Activated T-cell treated with anti-CD3 and anti-CD28 coated beads for 1 hour (primary cell): ENCODE measurements at places on chromosomes 5 and 9.

DNA sequence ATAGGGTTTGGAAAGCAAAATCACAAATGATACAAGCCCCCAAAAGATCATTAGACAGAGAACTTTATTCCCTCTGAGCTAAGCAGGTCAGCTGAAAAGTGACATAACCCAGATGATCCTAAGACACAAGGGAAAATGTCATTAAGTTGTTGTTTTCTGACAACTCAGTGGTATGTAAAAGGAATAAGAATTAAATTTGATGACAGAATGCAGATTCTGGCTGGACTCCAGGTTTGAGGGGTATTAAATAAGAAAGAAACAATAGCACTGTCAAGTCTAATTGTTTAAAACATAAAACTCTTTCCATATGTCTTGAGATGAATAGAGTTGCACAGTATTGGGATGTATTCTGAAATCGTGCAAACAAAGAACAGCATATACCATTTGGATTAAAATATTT lies 429.9 kb downstream of the CAAP1 start:
- no peak for DNase-seq

- no peak for DNase-seq
Measured at GRCh38 chr5:156677963-156678362, 172.1 kb upstream of the PPP1R2B start.

GRCh38 chr5:124132843-124133242 lies 613.6 kb downstream of the ZNF608 start:
- no peak for DNase-seq

DNA sequence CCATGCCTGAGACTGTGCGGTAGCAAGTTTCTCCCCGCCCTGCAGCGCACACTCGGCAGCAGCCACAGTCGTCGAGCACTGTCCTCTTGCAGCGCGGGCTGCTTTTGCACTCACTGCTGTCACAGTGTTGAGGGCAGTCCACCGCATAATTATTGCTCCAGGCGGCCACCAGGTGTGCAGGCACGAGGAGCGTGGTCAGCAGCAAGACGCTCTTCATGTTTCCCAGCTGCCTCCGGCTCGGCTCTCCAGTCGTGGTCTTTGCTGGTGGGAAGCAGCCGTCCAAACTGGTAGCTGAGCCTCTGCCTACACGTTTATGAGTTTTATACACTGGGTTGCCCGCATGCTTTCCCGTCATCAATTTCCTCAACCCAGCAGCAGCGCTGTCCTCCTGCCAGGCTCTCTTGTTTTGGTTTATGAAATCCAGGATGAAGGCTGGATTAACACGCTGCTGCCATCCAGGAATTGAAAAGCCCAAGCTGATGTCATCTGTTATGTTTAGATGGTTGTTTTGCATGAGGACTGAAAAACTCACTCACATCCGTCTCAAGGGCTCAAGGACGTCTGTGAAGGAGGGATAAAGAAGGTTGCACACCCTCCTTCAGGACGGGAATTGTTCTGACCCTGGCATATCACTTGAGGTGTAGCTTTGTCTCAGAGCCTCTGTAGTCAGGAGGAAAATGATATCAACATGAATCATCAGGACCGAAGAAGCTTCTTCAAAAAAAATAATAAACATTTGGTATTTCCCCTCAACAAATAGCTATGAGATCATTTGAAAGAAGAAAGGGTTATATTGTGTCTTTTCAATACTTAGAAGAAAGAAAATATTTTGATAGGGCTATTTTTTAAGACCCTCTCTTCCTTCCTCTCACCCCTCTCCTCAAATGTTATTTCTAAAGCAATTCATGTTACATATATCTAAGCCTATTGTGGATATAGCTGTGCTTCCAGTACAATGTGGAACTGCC lies at the start of gene ESM1:
ESM1 (minus strand) TSS at position 293 of the 968 bp plus-strand sequence; CDS start at position 217, 76 bp downstream.
- DNase-seq, result no peak

- no peak for DNase-seq
Measured at GRCh38 chr5:124986667-124987066, 240.2 kb upstream of the ZNF608 start.

DNA sequence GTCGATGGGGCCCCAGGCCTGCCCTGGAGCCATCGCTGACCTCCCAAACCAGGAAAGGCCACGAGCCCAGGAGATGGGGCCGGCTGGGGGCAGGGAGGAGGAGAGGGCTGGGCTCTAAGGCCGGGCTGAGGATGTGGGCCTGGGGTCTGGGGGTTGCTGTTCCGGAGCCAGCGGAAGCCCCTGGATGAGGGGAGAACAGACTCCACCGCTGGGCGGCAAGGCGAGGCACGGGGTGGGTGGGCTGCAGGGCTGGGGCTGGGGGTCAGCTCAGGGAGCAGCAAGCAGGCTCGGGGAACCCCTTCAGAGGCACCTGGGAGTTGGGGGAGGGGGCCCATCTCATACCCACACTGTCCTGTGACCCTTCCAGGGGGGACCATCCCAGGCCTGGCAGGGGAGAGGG lies 11.7 kb downstream of the LCN12 start:
- no peak for DNase-seq

GRCh38 chr5:96113170-96113939 lies 151.7 kb upstream of the ELL2 start:
- no peak for DNase-seq

GRCh38 chr5:54398191-54398590 lies 57.3 kb upstream of the HSPB3 start:
- DNase-seq, result no peak

GRCh38 chr5:76383126-76383832 lies 19.8 kb upstream of the IQGAP2 start:
- DNase-seq, result no peak

DNA sequence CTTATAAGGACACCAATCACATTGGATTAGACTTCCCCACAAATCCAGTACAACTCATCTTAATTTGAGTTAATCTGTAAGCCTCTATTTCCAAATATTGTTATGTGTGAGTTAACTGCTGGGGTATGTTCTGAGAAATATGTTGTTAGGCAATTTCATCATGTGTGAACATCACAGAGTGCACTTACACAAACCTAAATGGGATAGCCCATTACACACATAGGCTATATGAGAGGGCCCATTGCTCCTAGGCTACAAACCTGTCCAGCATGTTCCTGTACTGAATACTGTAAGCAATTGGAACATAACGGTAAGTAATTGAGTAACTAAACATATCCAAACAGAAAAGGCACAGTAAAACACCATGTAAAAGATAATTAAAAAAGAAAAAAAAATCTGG lies 19.1 kb upstream of the ARSI start:
- DNase-seq, result no peak

- no peak for DNase-seq
Measured at GRCh38 chr5:175560011-175560410, 81.7 kb downstream of the SFXN1 start.

- DNase-seq, result no peak
Measured at GRCh38 chr5:125422342-125422741, 675.9 kb upstream of the ZNF608 start.

- DNase-seq, result no peak
Measured at GRCh38 chr5:17177501-17178372, 39.7 kb upstream of the BASP1 start.

DNA sequence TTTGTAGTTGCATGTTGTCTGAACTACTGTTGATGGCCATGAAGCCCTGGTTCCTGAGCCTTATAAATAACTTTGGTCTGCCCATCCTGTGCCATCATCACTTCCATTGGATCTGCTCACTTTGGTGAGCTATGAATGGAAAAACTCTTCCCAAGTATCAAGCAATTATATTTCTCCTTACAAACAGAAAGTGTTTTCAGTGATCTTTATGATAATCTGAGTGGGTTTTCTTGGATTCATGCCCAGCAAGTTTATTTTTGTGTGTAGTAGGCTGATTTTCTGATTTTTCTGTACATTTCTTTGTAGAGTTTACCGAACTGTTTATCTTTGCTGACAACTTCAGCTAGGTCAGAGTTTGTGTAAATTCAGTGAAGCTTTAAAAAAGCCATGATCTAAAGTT lies 31.0 kb downstream of the CAMK4 start:
- no peak for DNase-seq

DNA sequence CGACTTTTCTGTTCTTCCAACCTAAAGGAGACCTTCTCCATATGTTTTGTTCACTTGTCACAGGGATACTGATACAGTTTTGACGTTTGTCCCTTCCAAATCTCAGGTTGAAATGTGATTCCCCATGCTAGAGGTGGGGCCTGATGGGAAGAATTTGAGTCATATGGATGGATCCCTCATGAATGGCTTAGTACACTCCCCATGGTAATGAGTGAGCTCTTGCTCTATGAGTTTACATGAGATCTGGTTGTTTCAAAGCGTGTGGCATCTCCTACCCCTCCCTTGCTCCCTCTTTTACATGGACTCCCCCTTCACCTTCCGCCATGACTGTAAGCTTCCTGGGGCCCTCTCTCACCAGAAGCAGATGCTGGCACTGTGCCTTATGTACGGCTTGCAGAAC lies 6.9 kb downstream of the PIP5K1B start:
- DNase-seq, result no peak

- DNase-seq, result no peak
Measured at GRCh38 chr9:123008909-123009308, 24.6 kb upstream of the GPR21 start.

DNA sequence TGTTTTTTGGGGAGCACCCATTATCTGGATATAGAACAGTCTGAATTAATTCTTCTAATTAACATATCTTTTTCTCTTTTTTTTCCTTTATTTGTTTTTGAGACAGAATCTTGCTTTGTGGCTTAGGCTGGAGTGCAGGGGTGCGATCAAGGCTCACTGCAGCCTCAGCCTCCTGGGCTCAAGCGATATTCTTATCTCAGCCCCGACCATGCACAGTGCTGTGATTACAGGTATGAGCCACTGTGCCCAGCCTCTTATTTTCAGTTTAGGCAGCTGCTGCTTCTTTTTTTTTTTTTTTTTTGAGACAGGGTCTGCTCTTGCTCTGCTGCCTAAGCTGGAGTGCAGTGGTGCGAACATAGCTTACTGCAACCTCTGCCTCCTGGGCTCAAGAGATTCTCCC lies 20.2 kb downstream of the UBE2R2 start:
- DNase-seq, result no peak

DNA sequence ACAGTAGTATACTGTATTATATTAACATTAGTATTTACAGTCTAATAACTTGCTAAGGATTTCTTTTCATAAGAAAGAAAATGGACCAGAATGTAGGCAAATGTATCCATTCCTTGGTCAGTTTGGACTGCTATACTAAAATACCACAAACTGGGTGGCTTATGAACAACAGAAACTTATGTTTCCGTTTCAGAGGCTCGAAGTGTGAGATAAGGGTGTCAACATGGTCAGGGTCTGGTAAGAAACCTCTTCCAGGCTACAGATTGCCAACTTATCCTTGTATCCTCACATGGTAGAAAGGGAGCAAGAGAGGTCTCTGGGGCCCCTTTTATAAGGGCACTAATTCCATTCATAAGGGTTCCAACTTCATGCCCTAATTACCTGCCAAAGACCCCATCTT lies 9.2 kb upstream of the ESM1 start:
- no peak for DNase-seq

DNA sequence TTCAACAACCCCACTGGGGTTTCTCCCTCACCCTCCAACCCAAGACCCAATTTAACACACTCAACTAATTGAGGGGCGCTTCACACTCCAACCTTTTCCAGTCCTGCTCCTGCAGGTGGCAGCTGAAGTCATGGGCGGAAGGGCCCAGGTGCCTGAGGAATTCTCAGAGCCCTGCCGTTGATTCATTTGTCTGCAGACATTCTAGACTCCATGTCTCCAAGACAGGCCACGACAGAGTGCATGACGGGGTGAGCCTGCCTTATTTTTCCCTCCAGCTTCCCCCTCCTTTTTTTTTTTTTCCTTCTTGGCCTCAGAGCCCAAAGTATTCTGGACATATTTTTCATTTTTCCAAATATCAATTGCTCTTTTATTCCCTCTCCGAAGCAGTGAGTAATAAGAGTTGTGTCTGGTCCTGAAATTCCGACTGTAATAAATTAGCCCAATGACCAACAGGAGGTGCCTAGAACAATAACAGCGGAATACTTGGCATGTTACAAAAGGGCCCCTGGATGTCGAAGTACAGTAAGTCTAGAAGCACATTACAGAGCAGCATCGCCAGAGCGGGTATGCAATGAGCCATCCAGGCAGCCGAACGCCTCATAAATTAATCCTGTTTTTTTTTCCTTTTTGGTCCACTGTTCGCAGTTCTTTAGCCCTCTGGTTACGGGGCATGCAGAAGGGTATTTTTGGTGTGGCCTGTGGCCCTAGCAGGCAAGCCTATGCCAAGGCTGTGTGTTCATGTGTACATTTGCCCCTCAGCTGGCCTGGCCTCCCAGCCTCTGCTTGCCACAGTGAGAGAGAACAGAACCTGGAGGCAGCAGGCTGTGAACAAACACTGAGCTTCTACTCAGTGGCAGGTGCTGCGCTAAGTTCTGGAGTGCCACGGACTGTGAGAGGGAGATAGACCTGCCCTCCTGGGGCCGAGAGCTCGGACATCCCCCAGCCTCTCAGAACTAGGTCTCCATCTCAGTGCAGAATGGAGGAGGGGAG lies 8.6 kb upstream of the SMIM23 start:
- DNase-seq, result no peak

- no peak for DNase-seq
Measured at GRCh38 chr5:11596185-11596584, 308.1 kb downstream of the CTNND2 start.

- no peak for DNase-seq
Measured at GRCh38 chr9:90795084-90795483, 6.5 kb upstream of the SYK start.

GRCh38 chr5:42593591-42593990 lies 163.0 kb upstream of the CCDC152 start:
- no peak for DNase-seq

DNA sequence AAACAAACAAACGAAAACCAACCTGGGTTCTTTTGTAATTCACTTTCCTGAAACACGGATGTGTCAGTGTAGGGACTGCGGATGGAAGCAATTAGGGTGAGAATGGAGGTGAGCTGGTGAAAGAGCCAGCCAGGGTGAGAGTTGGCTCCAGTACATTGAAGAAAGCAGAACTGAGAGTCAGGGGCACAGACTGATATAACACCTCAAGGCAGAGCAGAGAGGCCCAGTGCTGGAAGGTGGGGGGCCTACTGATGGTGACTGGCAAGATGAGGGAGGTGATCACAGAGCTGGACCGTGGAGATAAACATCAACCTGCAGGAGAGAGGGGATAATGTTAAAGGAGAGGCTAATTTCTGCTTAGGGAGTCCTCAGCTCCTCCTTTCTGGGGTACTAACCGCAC lies 221.1 kb downstream of the MAN2A1 start:
- DNase-seq, result no peak

DNA sequence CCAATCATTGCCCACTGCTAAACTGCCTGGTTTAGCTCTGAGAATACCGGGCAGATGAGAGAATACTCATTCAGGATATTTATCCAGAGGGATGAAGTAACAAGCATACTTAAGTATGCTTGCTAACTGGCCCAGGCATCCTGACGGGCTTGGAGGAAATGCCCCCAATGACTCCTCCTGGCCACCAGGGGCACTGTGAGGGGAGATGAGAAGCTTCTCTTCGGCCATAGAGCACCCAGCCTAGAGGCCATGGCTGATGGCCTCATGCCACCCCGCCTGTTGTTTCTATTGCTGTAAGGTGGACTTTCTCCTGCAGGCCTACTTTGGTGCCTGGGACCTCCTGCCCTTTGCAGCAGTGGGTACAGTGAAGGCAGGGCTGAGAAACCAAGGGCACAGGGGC lies 134.5 kb upstream of the FSTL4 start:
- DNase-seq, result no peak
